Stimulated activated CD8-positive, alpha-beta memory T cell treated with anti-CD3 and anti-CD28 coated beads, Interleukin-4, amount 100 ng/mL, for 24 hours (primary cell): ENCODE measurements at places on chromosomes 2 and 18.

DNA sequence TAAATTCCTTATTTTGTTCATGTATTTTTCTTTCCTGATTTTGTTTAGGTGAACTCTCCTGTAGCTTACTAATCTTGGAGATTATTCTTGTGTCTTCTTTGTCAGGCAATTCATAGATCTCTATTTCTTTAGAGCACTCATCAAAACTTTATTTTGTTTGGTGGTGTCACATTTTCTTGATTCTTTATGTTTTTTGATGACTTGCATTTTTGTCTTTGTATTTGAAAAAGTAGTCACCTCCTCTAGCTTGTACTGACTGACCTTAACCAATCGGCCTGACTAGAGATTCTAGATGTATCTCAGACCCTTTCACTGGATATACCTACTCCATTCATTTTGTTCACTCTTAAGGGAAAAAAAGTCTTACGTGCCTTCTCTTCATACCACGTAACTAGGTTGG is 986.3 kb upstream of the LRRTM1 start:
- no peak for DNase-seq

- DNase-seq: no peak
These were observed 1809.0 kb downstream of the SUCLG1 start for GRCh38 chr2:82650038-82650437.

DNA sequence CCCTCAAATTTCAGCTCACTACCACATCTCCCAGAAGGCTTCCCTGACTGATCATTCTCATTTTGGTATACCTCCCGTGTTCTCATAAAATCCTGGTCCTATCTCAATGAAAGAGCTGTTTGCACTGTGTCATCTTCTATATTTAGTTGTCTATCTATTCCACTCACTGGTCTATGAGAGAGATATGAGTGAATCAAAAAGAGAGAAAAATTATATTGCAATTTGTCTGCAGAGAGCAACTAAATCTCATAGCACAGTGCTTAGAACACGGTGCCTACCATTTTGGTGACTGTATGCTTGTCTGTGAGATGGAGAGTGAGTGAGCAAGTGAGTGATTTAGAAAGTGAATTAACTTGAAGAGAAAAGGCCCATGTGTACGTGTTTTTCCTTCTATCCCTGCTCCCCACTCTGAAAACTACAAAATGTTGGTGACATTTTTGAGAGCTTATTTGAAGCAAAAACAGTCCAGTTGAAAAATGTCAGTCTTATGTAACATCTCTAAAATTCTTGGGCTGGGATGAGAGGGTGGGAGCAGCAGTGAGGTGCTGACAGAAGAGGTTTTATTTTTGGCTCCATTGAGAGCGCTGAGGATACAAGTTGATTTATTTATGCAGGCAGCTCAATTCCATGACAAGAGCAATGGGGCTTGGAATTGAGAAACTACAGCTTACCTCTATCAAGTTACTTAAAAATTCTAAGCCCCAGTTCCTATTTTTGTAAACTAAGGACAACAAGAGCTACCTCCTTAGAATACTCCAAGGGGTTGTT is 373.5 kb upstream of the CHST9 start:
- no peak for DNase-seq

GRCh38 chr2:218993345-218994315 is at the start of gene CRYBA2:
TSS of gene CRYBA2 (minus strand) at chr2:218993422. CDS start at chr2:218993176, 246 bp downstream.
- no peak for DNase-seq

- DNase-seq: no peak
These were observed 171.5 kb upstream of the SIX2 start for GRCh38 chr2:45180779-45181178.

- DNase-seq: no peak
These were observed 65.5 kb downstream of the TBR1 start for GRCh38 chr2:161481619-161482018.

GRCh38 chr2:238866656-238867277 is 18.9 kb downstream of the TWIST2 start:
- DNase-seq: no peak

DNA sequence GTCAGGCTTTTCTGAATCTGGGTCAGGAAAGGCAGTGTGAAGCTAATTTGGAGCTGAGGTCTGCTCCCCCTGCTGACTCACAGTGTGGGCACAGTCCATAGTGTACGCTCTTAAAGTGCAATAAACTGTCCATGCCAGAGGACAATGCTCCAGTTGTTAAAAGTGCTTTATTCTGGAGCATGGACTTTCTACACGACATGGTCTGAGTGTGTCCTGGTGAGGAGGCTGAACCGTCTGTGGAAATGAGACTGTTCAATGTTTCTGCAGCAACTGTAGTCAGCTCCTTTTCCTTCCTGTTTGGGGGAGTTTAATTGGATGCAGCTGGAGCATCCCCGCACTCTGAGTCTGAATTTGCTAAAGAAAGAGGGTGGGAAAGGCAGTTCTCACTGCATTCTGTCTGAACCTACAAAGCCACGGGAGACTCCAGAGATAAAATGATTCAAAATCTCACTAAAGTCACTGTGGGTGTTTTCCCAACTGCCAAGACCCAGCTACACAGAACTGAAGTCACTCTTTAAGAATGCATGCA is 110.2 kb upstream of the TRIB2 start:
- no peak for DNase-seq

DNA sequence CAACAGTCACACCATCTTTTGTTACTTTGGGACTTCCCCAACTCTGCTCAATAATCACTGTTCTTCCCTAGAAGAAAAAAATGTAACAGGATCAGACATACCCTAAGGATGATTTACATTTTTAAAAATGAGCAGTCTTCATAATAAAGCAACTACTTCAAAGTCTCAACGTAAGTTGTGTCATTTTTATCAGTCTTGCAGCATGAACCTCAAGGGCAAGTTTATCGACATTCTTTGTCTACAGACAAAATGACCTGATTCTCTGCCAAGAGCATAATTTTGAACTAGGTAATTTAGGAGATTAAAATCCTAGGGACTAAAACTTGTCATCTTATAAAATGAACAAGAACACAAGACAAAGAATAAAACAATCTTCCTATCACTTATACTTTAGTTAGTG is 2.3 kb downstream of the HSPD1 start:
- DNase-seq: no peak

DNA sequence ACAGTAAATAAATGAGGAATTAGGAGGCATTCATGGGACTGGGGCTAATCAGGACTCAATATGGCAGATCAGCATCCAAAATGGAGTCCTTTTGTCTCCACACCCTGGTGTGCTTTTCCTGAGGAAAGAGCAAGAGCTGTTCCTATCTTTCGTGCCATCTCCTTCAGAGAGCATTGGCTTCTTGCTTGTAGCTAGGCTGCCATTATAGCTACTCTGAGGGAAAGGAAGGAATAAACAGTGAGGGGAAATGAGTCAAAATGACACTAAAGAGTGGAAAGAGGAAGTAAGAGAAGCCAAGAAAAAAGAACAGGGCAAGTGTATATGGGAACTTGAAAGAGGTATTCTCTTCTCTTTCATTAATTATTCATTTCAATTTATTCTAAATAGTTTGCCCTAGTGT is 8.4 kb upstream of the NMI start:
- no peak for DNase-seq

- DNase-seq: no peak
These were observed 10.1 kb upstream of the RIOK3 start for GRCh38 chr18:23442958-23443357.

DNA sequence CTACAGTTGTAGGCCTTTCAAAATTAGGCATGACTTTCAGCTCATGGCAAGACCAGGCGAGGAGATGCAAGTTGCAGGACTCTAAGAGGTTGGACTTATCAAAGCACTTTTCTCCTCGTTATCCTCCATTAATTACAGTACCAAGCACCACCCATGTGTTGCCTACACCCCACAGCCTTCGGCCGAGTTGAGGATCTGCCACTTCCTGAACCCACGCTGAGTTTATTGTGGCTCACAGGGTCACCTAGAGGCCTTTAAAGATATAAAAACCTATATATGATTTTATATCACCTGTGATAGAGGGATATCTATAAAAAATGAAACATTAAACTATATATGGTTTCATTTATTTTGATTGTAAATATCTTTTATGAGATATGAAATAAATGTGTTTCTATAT is 2.6 kb downstream of the UGT1A10 start:
- DNase-seq: no peak

GRCh38 chr2:55943466-55943865 is 19.9 kb upstream of the EFEMP1 start:
- no peak for DNase-seq

GRCh38 chr2:227192491-227192890 is 28.1 kb downstream of the COL4A3 start:
- no peak for DNase-seq
